ENCODE measurements at places on chromosomes 11 and 22.

- DNase-seq = no peak
These were observed 34.1 kb upstream of the PARVB start for GRCh38 chr22:43990044-43990443.

- no peak for DNase-seq
These were observed 53.4 kb upstream of the EMID1 start for GRCh38 chr22:29152045-29152953.

DNA sequence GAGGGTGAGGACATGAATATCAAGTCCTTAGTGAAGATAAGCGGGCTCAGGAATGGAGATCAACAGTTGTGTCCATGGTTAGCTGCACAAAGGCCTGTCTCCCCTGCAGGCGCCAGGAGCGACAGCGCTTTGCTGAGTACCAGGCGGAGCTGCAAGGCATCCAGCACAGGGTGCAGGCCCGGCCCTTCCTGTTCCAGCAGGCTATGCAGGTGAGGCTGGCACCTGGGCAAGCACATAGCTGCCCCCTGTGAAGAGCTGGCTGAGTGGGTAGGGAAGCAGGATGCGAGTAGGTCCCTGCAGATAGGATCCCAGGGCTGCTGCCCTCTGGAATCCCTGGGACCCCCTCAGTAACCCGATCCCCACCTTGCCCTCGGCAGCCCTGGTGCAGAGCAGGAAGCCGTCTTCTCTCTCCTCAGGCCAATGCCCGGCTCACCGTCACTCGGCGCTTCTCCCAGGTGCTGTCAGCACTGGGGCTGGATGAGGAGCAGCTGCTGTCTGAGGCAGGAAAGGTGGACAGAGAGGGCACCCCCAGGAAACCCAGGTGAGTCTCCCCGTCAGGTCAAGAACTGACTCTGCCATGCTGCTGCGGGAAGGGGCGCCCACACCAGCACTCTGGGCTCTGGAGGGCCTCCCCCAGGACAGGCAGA, 2.6 kb upstream of the SART1 start:
- DNase-seq = no peak

DNA sequence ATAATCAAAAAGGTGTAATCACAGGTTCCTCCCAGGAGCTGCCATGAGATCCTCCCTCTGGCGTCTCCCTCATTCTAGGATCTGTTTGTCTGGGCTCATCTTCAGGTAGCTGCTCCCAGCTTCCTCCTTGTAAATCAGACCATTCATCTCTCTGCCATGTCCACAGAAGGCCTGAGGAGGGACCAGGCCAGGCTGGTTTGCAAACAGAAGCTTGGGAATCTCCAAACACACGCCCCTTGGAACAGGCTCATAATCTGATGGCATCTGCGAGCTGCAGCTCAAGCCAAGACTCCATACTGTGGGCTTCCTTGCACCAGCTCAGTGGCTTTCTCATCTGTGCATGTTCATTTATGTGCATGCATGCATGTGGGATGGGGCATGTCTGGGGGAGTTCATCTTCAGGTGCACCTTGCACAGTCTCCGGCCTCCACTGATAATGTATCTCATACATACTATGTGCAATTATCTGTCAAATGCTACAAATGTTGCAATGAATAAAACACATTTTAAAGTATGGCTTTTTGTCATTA, 134.9 kb downstream of the NXPE2 start:
- DNase-seq = no peak

GRCh38 chr22:38461414-38462081, 6.3 kb upstream of the KDELR3 start:
- peak; percentile 52 for DNase-seq

DNA sequence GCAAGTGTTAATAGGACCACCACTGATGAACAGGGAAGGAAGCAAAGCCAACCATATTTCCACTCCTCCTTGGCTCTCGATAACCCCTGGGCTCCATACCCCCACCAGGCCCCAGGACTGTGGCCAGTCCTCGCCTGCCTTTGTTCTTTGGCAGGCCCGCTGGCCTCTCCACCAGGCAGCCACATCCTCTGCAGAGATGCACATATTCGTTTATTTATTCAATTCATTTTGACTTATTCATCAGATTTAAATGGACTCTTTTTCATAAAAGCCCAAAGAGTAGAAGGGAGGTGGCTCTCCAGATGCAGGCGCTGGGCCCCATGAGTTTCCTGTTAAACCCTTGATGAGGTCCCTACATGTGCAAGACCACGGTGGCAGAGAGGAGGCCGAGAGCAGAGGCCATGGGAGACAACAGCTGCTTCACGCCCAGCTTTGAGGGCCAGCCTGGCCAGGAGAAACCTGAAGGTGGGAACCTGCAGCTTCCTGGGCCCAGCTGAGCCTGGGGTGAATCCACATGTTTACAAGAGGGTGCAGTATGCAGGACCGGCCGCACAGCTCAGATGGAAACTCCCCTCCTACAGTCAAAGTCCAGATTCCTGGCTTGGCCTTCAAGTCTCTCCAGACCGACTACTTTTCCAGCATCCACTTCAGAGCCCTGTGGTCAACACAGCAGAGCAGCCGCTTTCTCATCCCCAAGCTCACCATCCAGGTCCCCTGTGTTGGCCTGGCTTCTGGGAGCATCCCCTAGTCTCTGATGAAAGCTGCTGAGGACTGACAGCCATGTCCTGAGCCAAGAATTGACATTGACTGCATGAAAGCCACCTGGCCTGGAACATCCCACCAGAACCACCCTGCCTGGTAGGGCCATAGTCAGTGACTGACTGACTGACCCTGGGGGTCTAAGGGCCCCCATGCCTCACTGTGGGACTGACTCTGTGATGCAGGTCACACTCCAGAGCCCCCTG, 39.7 kb upstream of the CCND1 start:
- DNase-seq = no peak

GRCh38 chr22:41488076-41488475, 19.2 kb downstream of the ACO2 start:
- no peak for DNase-seq

- DNase-seq = no peak
These were observed 8.0 kb downstream of the RIBC2 start for GRCh38 chr22:45421349-45422055.

DNA sequence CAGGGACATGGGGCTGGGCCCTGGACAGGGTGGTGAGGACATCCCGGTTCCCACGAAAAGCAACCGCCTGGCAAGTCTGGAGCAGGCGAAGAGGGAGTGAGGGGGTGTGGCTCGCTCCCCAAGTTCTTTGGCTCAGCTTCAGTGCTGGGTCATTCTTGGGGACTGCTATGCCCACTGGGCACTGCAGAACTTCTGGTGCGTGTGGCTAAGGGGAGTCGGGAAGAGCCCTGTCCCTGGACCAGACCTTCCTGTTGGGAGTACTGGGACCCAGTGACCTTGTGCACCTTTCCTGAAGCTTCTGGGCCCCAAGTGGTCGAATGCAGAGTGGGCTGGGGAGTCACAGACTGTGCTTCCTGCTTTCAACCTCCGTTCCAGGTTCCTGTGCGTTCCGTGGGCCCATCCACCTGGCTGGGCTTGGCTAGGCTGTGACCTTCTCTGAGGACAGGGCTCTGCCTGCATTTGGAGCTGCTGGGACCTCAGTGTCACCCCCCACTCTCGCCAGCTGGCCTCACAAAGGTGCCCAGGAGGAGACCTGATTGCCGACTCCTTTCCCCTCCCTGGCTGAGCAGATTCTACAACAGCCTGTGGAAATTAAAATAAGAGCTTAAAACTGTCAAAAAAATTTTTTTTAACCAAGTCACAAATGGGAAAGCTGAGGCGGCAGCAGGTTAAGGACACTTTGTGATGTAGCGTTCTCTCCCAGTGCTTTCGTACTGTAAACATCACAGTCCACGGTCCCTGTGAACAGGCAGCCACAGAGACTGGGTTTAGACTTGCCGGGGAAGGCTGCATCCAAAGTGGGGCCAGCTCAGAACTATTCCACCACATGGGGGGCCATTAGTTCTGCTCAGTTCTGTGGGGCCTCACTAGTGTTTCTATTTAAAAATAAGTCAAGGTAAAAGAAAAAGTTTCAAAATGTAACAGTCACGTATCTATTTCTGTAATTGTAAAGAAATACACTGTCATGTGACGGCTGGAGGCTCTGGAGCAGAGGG, 63.8 kb upstream of the WNT7B start:
- DNase-seq = no peak

GRCh38 chr22:32211011-32211410, 6.1 kb upstream of the RFPL2 start:
- DNase-seq = peak; percentile 42

GRCh38 chr11:29260939-29261705, 755.7 kb downstream of the KCNA4 start:
- no peak for DNase-seq

GRCh38 chr22:44404341-44405020, 91.7 kb upstream of the SHISAL1 start:
- no peak for DNase-seq

Data from HL-60 (cell line).